Esophagus squamous epithelium (tissue), 5 donors: ENCODE measurements at places on chromosomes 2 and 18.

- no peak overlapping the region for H3K4me3 ChIP-seq
- H3K36me3 ChIP-seq, result no peaks in the 10 kb centered on the region
- no peaks in the 10 kb centered on the region for H3K27me3 ChIP-seq
- no peaks in the 10 kb centered on the region for H3K4me1 ChIP-seq
Measured at GRCh38 chr2:180040146-180040925, 33.2 kb upstream of the CWC22 start.

DNA sequence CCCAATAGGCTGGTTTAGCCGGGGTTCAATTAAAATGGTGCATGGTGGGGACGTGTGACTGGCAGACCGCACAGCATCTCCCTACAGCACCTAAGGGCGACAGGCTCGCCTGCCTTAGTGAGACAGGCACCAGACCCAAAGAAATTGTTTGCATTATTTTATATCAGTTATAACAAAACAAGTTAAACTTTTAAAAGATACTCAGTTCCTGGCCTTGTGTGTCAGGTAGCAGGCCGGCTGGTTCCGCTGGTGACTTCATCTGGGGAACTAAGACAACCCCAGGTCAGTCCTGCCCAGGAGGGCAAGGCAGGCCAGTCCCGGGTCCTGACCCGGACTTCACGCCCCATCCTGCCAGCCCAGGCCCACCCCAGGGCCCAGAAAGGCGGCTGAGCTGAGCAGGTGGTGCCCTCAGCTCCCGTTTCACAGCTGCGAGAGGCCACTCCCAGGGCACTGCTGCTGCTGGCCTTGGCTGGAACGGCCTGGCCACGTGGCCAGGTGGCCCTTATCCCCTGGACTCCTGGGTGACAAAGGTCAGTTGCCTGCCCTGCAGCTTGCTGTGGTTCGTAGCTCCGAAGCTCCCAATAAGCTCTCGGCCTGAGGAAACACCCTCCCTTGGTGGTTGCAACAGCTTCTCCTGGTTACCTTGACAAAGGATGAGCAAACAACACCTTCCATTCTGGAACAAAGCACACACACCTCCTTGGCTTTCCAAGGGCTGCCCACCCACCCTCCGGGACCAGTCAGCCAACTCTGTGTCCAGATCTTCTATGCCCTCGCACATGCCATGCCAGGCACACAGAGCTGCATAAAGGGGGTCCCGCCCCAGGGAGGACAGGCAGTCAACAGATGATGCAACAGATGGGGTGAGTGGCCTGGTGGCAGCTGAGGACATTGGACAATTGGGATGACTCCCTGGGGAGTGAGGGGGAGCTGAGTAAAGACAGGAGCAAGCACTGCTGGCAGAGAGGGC lies 11.3 kb upstream of the AGXT start:
- no peaks in the 10 kb centered on the region for H3K36me3 ChIP-seq
- no peak overlapping the region for H3K27ac ChIP-seq
- no peaks in the 10 kb centered on the region for H3K4me1 ChIP-seq
- no peaks in the 10 kb centered on the region for H3K27me3 ChIP-seq
- DNase-seq, result no peak

DNA sequence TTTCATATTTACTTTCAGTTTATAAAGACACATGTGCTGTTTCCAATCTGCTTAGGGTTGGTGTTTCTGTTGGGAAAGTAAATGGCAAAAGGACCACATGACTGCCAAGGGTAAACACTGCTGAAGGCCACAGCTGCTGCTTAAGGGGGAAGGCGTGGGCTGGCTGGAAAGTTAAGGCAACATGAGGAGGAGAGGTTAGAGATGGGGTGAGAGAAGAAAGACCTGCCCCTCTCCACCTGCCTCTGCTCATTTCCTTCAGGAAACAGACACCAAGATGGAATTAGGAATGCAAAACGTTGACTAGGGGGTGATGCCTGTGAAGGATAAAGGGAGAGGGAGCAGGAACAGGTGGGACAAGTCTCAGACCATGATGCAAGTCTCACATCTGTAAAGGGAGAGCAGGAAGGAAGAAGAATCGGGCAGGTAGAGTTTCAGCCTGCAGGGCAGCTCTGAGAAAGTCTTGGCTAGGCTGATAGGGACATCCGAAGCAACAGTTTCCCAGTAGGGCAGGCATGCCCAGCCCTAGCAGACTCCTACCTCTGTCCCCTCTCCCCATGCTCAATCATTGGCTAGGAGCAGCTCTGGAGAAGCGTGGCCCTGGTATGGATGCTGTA lies 86.0 kb downstream of the CDC42EP3 start:
- H3K4me1 ChIP-seq, result peaks cover 48% of the 10 kb centered on the region
- H3K4me3 ChIP-seq, result no peak overlapping the region
- H3K27me3 ChIP-seq, result no peaks in the 10 kb centered on the region
- DNase-seq, result no peak
- H3K36me3 ChIP-seq, result no peaks in the 10 kb centered on the region

DNA sequence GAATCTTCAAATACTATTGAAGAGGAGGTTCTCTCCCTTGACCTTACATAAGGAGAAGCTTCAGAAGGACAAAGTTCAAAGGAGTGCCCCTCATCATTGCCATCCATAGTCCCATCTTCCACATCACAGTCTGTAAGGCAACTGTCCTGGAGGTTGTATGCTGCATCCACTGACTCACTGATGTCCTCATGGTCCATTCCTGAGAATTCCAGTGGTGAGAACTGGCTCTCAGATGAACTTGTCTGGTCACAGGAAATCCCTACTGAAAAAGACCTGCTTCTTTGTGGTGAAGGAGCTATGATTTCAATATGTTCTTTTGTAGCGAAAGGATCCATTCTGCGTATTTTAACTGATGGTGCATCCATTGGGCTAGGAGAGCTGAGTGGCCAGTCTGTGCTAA lies 52.2 kb downstream of the EIF2AK3 start:
- H3K36me3 ChIP-seq, result peaks cover 17% of the 10 kb centered on the region
- no peak overlapping the region for H3K4me3 ChIP-seq
- H3K4me1 ChIP-seq, result no peaks in the 10 kb centered on the region
- no peak overlapping the region for H3K27ac ChIP-seq

DNA sequence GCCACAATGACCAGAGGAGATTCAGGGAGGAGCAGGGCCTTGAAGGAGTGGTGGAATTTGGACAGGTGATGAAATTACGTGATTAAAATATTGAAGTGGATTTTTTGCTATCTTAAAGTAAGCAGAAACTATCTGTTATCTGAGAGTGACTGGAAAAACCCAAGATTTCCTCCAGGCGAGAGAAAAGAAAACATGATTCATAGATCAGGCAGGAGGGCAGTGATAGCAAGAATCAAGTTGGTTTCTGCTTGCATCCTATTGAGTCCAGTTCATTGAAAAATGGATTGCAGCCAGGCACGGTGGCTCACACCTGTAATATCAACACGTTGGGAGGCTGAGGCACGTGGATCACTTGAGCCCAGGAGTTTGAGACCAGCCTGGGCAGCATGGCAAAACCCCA lies 127.8 kb downstream of the NXPH2 start:
- no peaks in the 10 kb centered on the region for H3K36me3 ChIP-seq
- DNase-seq, result no peak
- no peak overlapping the region for H3K4me3 ChIP-seq
- H3K27ac ChIP-seq, result no peak overlapping the region

- H3K27ac ChIP-seq, result no peak overlapping the region
- no peak overlapping the region for H3K4me3 ChIP-seq
- H3K4me1 ChIP-seq, result no peaks in the 10 kb centered on the region
Measured at GRCh38 chr2:161177969-161178368, 17.7 kb downstream of the TANK start.

GRCh38 chr2:30275256-30275655 lies 43.9 kb downstream of the LBH start:
- no peak overlapping the region for H3K27ac ChIP-seq
- H3K4me3 ChIP-seq, result no peak overlapping the region
- no peaks in the 10 kb centered on the region for H3K36me3 ChIP-seq
- DNase-seq, result no peak

GRCh38 chr2:86275384-86275799 lies 62.0 kb downstream of the REEP1 start:
- no peaks in the 10 kb centered on the region for H3K27me3 ChIP-seq
- no peak for DNase-seq
- no peak overlapping the region for H3K4me3 ChIP-seq
- H3K4me1 ChIP-seq, result peaks cover 19% of the 10 kb centered on the region

DNA sequence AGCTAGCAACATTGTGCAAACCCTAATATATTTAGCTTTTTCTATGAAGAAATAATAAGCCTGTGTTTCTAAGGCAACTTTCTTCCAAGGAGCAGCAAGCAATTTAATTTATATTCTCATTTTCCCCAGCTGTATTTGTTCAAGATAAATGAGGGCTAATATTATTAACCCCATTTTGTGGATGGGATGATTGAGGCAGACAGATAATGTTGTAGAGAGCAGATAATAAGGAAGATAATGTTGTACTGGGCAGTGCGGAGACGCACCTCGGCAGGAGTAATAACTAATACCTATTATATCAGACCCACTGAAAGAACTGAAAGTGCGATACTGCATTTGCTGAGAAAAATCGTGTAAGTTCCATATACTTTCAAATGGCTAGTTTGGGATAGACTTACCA lies 344.1 kb upstream of the FANCL start:
- no peak for DNase-seq
- H3K4me3 ChIP-seq, result no peak overlapping the region
- H3K27me3 ChIP-seq, result no peaks in the 10 kb centered on the region
- H3K36me3 ChIP-seq, result no peaks in the 10 kb centered on the region
- H3K27ac ChIP-seq, result no peak overlapping the region

DNA sequence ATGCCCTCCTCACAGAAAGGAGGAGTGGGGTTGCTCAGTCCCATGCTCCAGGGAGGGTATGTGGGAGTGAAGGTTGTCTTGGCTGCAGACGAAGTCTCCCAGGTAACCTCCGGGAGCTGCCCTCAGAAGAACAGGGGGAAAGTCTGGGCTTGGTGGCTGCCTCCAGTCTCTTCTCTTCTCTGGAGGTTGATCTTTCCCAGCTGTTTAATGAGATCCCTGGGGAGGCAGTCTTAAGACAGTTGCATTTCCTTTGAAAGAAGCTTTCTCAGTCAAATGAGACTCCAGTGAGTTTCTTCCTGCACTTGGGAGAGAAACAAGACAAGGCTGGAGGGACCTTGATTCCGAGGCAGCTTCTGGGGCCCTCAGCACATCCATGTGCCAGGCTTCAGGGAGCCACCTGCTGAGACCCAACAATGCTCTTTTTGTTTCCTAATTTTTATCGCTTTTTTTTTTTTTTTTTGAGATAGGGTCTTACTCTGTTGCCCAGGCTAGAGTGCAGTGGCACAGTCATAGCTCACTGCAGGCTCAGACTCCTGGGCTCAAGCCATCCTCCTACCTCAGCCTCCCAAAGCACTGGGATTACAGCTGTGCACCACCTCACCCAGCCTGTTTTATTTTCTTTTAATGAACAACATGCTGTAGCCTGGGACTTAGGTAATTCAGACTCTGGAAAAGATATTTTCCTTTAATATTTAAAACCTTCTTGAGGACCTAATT lies 71.7 kb upstream of the TPO start:
- no peak for DNase-seq
- H3K36me3 ChIP-seq, result no peaks in the 10 kb centered on the region

DNA sequence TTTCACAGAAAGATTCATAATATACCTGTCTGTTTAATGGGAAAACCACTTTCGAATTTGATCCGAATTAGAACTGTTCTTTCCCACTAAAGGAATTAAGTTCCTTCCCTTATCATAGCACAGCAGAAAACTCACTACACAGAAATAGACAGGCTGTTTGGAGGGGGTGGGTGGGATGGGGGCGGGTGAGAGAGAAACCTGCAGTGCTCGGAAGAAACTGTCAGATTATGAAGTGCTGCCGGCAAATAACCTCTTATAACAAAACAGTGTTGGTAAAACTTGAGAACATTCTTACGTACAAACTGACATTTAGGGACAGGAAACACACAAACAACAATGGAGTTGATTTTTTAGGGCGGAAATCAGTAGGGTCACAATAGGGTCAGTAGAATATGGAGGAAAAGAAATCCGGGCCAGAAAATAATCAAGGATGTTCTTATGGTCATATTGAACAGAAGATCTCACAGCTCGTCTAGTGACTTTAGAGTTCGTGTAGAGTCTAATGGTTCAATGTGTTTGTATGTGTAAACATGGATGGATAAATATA lies 756.0 kb upstream of the LRATD1 start:
- H3K4me3 ChIP-seq, result no peak overlapping the region
- no peaks in the 10 kb centered on the region for H3K27me3 ChIP-seq
- no peaks in the 10 kb centered on the region for H3K4me1 ChIP-seq
- no peak for DNase-seq

- no peak overlapping the region for H3K4me3 ChIP-seq
- no peak for DNase-seq
- no peaks in the 10 kb centered on the region for H3K36me3 ChIP-seq
- H3K27me3 ChIP-seq, result no peaks in the 10 kb centered on the region
Measured at GRCh38 chr18:36623681-36624190, 205.1 kb downstream of the TPGS2 start.

GRCh38 chr2:149744865-149745264 lies 157.3 kb upstream of the MMADHC start:
- no peaks in the 10 kb centered on the region for H3K36me3 ChIP-seq
- DNase-seq, result no peak
- H3K27ac ChIP-seq, result no peak overlapping the region
- no peaks in the 10 kb centered on the region for H3K4me1 ChIP-seq
- no peak overlapping the region for H3K4me3 ChIP-seq

DNA sequence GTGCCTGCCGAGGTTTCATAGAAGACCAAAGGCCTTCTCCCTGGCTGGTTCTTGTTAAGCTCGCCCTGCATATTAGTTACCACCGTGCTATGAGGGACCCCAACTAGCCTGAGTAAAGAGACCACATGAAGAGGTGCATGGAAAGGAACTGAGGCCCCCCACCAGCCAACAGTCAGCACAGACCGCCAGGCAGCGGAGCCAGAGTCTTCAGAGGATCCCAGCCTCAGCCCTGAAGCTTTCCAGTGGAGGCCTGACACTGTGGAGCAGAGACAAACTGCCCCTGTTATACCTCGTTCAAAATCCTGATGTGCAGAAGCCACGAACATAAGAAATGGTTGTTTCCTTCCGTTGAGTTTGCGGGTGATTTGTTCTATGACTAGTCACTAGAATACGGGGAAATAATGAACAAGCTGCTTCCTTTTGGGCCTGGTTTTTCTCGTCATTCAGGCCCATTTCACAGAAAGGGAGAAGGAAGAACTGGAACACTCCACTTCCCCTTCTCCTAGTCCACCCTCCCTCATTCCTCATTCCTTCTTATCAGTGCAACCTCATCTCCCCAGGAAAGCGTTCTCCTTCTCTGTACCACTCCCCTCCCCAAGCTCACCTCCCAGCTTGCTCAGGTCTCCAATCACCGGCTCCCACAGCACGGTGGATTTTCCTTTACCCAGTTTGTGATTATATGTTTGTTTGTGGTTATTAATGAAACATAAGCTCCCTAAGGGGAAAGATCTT lies 3.0 kb upstream of the GLI2 start:
- peaks cover 22% of the 10 kb centered on the region for H3K4me1 ChIP-seq
- H3K27me3 ChIP-seq, result peaks cover 85% of the 10 kb centered on the region
- peak overlapping the region; percentile 80 for H3K27ac ChIP-seq
- H3K36me3 ChIP-seq, result no peaks in the 10 kb centered on the region
- DNase-seq, result no peak
- no peak overlapping the region for H3K4me3 ChIP-seq
